ENCODE measurements at places on chromosomes 4 and X. TPM values are rescaled to one million over a fixed set of nuclear protein-coding genes. Genes with fewer than 3 reads are reported as not detected.

DNA sequence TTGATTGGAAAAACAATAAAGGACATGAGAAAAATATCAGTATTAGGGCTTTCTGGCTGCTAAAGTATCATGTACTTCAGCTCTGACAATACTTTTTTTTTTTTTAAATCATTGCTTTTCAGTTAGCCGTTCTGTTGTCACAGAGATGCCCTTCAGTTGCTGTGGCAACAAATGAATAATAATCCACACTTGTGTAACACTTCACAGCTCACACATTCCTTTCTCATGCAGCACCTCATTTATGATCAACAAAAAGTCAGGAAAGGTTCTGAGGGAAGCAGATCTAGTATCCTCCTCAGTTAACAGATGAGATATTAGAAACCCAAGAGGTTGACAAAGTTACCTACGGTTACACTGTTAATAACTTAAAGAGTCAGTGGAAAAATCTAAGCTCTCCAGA is 444.2 kb upstream of the SLIT2 start:
- DNase-seq: no peak

DNA sequence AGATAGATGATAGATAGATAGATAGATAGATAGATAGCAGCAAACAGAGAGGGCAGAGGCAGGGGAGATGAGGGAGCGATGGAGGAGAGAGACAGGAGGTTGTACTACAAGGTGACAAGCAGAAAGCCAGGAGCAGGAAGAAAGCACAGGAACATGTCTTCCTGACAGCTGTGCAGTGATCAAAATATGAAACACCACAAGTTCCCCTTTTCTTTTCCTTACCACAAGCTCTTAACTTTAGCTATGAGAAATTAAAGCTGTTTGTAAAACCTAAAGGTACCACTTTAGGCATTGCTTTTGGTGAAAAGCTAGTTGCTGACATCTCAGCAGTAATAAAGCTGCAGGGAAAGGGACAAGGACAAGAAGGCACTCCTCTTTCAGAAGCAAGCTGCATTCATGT is 9.1 kb upstream of the MAGED4B start:
- DNase-seq: no peak

SPANXN3 gene
- not detected for polyA plus RNA-seq

DNA sequence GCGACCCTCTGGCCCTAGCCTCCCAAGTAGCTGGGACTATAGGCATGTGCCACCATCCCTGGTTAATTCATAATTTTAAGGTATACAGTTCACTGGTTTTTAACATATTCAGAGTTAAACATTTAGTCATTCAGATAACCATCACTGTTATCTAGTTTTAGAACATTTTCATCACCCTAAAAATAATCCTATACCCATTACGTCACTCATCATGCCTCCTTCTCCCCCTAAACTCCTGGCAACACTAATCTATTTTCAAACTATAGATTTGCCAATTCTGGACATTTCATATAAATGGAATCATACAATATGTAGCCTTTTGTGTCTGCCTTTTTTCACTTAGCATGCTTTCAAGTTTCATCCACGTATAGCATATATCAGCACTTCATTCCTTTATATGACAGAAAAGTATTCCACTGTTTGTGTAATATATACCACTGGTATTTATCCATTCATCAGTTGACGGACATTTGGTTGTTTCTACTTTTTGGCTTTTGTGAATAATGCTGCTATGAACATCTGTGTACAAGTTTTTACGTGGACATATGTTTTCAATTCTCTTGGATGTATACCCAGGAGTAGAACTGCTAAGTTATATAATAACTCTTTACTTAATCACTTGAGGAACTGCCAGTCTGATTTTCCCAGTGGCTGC is 32.0 kb upstream of the RPS3A start:
- DNase-seq: no peak

- no peak for DNase-seq
These were observed 18.0 kb upstream of the UBA1 start for GRCh38 chrX:47175588-47175980.

DNA sequence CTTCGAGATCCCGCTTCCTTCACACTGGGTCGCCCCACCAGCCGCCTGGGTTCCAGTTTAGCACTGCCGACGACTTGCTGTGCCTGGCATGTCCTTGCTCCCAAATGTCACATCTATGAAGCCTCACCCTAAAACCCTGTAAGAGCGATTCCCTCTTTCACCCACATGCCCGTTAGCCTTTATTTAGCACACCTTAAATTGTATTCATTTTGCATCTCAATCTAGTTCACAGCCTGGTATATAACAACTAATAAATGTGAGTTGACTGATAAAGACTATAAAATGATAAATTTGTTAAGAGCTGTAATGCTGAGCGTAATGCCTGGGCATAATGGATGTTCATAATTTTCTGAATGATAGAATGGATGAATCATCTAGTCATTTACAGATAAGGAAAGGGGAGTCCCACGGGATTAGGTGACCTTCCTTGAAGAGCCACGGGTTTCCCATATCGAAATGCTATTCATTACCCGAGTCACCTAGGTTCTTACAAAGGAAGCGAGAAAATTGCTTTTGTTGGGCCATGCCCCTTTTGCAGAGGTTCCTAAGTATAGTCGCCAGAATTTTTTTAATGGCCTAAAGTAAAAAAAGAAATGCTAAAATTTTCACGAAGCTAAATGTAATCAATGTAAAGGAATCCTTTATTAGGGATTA is 1.1 kb upstream of the AP1S2 start:
- DNase-seq: no peak

DNA sequence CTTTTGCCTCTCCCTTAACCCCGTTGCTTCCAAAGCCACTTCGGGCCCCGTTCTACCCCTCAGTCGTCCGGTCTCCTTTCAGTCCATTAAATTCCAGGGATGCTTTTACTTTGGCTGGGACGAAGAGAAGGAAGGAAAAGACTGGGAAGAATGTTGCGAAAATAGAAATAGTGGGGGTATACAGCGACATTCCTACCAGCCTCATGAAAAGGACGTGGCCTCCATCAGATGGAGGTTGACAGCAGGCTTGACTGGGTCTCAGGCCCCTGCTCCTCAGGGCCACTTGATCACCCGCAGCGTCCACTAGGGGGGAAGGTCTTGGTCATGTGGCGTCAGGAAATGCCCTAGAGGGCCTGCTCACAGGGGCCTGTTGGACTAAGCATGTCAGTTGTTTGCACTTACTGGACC is 657 bp upstream of the ANKRD50 start:
- DNase-seq: no peak

PARM1 gene
- 69.8 TPM for polyA plus RNA-seq

DNA sequence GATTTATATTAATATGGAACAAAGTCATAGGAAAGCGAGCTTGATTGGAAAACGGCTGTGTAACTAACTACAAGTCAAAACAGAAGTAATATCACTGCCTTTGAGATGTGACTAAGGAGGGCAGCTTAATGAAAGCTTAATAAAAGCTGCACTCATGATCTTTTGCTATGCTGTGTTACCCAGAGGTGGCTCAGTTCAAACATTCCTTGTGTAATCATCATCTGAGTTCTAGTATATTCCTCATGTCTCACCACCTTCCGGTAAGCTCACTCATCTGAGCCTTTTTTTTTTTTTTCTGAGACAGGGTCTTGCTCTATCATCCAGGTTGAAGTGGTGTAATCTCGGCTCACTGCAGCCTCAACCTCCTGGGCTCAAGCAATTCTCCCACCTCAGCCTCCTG is 5.0 kb downstream of the GRPEL1 start:
- DNase-seq: no peak

GRCh38 chr4:128649575-128650205 is 159.8 kb upstream of the JADE1 start:
- no peak for DNase-seq

GRCh38 chr4:120659616-120660170 is 262.8 kb downstream of the PRDM5 start:
- DNase-seq: no peak

DNA sequence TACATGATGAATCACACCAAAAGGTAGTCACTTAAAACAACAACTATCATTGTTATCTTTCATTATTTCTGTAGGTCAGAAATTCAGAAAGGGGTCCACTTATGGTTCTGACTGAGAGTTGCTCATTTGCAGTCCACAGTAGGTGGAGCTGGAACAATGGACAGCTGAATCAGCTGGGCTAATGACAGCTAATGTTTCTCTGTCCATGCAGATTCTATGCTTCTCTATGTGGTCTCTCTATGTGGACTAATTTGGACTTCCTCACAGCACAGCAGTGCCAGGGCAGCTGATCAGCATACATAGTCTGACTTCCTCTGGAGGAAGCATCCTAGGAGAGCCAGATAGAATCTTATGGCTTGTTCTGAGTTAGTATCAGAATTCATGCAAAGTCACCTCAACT is 131.7 kb upstream of the INTU start:
- no peak for DNase-seq

ZNF630 gene
- 2.4 TPM for polyA plus RNA-seq

DNA sequence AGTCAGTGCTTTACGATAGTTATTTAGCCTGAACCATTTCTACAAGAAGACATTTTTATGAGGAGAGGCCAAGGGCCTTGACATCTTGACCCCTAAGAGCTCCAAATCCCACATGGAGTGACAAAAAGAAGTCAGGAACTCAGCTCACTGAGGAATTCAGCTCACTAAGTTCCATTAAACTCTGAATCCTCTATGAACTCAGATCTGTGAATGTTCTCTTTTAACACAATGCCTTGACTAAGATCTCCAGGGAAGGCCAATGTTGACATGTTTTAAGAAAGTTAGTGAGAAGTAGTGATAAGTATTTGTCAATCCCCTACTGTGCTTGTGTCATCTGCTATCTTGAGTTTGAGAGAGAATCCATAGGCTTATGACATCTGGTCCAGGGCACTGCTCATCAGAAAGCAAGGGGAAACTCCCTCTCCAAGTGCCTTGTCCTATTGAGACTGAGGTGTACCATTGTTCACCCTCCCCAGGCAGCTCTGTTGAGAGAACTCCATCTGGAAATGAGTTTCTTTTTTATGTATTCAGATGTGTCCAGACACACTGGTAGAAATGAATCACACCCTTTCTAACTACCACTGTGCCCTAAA is 68.7 kb upstream of the PCDH19 start:
- DNase-seq: no peak

TKTL2 gene
- not detected for polyA plus RNA-seq

TRMT44 gene
- 12.2 TPM for polyA plus RNA-seq

USP38 gene
- 18.1 TPM for polyA plus RNA-seq

DNA sequence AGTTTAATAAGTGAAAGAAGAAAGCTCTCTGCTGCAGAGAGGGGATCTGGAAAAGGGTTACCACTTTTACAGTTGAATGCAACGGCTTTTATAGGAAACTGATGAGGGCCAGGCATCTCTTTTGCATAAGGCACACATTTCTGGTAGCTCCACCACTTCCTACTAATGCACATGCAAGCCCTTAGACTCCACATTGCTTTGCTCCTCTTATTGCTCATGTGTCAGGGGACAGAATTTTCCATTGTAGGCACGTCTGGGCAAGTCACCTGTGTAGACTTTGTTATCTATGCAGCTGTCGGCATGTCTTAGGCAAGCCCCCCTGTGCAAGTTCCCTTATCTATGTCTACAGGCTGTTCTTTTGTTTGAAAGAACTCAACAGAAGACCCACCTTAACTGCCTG is 294.6 kb upstream of the STS start:
- DNase-seq: no peak

GRCh38 chr4:155818639-155819038 is 47.4 kb downstream of the ASIC5 start:
- DNase-seq: no peak

ACE2 gene
- polyA plus RNA-seq: not detected

DAPP1 gene
- 2.1 TPM for polyA plus RNA-seq

GRCh38 chrX:107707866-107708265 is 67.7 kb downstream of the TSC22D3 start:
- no peak for DNase-seq

DNA sequence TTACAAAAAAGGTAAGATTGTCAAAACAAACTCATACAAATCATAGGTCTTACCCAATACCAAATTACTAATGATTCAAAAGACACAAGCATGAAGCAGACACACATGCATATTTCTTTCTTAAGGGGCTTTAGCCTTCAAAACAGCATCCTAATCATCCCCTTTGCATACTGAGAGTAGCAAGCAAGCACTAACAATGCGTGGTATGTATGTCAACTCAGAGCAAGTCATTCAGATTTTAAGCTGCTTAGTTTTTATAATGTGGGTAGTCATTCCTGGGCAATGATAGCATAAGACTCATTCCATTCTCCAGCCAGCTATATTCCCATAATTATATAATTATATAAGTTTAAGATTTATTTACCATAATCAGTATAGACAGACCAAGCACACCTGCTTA is 219.6 kb downstream of the DKK2 start:
- DNase-seq: no peak

MAGEC3 gene
- 0.66 TPM for polyA plus RNA-seq

Data from hindlimb muscle (tissue), 1 donor.